IPS-NIHi11 (cell line): ENCODE measurements at places on chromosomes 1 and 21.

DNA sequence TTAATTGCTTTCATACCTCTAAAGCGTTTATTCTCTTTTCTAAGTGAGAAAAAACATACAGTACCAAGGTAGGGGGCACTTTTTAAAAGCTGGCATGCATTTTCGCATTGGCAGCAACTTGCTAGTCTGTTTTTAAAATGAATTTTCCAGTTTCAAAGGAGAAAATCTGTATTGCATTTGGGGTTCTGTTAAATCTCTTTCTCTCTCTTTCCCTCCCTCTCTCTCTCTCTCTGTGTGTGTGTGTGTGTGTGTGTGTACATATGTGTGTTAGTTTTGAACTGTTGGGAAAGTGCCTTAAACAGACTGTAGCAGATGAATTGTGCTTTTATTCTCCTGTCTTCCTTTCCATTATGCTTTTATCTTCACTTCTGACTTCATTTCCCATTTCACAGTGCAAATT, 7.3 kb downstream of the NIBAN1 start:
- DNase-seq: no peak

GRCh38 chr1:53945183-53945432, 391 bp downstream of the IFT25 start:
- no peak for DNase-seq

GRCh38 chr1:70033266-70033873, 172.0 kb downstream of the LRRC40 start:
- no peak for DNase-seq

DNA sequence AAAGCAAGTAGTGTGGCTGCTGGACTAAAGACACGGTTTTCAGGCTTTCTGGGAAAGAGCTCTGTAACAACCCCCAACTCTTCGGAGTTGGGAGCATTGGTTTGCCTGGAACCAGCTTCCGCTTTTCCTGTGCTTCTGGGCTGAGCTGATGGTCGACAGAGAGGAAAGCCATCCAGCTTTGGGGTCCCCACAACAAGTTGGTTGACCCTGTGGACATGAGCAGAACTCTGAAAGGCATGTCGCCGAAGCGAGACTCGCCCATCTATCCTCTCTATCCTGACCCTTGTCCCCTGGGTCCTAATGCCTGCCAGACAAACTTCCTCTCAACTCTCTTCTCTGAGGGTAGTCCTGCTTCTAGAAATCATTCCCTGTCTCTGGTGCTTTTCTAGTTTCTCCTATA, 31.9 kb upstream of the FCGR2A start:
- no peak for DNase-seq

GRCh38 chr1:5370311-5370710, 621.9 kb downstream of the NPHP4 start:
- DNase-seq: no peak

GRCh38 chr1:237139732-237140131, 97.7 kb downstream of the RYR2 start:
- no peak for DNase-seq

DNA sequence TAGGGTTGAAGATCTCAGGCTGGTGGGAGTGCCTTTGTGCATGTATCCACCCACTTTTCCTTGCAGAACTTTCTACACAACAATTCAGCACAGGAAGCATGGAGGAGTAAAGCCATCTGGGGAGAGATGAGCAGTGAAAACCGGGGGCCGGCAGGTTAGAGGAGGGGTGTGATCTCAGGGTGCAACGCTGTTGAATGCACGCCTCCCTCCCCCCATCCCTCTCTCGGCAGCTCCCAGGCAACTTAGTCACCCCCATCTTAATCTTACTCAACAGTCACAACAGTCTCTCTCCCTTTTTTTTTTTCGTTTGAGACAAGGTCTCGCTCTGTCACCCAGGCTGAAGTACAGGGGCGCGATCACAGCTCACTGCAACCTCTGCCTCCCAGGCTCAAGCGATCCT, 16.6 kb upstream of the ABCG1 start:
- DNase-seq: no peak

DNA sequence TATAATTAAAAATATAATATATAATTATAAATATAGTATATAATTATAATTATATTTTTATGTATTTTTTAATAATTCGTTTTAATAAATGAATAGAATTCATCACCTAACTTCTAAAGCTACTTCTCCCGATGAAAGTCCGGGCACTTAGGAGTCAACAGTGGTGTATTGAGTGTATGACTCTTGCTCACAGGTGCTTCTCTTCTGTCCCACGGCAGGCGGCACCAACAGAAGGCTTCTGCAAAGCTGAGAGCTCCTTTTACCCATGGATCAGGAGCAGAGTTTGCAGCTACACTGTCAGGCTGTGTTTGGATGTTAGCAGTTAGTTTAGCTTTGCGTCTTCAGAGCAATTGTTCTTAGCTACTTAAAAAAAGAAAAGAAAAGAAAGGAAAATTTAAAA, 122.4 kb downstream of the LIPI start:
- no peak for DNase-seq

DNA sequence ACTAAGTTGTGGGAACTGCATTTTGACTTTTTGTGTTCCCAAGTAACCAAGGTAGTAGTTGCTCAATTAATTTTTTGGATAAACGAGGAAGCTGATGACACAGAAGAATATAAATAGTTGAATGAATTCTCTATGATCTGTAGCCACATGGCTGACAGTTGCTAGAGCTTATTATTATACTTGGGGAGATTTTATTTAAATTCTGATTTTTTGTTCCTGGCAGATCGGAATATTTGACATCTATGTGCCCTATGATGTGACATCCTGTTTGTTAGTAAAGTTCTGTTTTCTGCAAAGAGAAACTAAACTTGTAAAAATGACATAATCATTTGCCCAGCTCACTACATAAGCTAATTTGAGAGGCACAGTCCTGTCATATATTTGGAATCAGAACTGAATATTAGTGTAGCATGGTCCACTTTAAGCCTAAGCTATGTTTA, 9.7 kb upstream of the LYST start:
- no peak for DNase-seq

DNA sequence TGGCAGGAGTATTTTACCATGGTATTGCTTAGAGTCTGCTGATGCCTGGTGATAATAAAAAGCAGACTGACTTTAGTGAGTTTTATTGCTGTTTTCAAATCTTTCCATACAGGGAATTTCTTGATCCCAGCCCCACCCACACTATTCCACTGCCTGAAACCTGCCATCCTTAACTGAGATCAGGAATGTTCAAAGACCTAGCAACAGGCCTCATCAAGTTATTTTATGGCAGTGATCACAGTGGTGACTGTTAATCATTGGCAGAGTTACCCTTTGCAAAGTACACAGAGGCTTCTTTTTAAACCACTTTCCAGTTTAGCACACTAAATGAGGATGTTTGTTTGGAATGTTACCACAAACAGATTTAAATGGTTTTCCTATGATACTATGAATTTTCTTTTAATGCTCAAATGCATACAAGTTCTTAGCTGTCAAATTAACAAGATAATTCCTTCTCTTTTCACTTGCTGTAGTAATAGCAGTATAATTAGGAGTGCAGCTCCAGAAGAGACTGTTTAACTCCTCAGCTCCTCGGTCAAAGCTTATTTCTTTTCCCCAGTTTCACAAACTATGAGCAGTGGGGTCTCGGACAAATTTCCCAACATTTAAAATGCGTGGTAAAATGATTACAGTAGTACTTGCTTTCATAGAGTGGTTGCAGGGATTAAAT, 69.9 kb upstream of the USP25 start:
- no peak for DNase-seq

DNA sequence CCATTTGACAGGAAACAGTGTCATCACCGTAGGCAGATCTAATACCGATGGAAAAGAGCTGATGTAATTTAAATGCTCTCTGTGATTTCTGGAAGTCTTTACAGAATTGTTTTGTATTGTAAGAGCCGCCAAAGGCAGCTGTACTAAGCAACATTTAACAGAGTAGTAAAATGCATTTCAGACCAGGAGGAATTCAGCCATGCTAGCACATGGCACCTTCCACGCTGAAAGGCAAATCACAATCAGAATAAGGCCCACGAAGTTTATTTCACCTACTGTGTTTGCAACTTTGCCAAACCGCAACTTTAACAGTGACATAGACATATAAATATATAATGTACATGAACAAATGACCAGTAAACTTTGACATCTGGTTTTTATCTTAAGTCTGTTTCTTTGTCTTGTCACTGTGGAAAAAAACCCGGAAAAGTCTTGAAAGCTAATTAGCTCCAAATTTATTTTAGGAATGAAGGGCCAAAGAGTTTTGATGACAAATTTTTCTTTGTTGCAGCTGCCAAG, 26.1 kb upstream of the DISC1 start:
- no peak for DNase-seq

DNA sequence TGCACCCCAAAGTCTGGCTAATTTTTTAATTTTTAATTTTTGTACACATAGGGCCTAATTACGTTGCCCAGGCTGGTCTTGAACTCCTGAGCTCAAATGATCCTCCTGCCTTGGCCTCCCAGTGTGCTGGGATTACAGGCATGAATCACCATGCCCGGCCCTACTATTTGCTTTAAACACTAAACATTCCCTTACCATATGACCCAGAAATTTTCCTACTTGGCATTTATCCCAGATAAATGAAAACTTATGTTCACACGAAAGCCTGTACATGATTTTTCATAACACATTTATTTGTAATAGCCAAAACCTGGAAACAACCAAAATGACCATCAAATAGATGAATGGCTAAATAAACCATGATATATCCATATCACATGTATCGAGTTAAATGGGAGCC, 35.8 kb downstream of the NDUFS5 start:
- DNase-seq: no peak

DNA sequence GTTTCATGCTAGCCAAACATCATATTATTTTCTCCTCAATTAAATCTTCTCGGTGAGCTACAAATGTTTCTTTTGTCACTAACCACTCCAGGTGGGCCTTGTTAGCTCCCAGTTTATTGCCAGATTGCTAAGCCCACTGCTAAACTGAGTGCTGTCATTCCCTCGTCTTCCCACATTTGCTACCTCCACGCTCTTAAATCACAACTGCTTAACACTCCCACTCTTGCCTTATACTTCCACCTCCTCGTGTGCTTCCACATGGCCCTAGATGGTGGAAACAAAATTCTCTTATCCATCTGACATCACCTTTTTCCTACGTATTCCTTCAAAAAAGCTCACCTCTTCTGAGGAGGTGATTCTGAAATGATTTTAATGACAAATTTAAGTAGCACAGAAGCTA, 34.6 kb upstream of the AKT3 start:
- no peak for DNase-seq

DNA sequence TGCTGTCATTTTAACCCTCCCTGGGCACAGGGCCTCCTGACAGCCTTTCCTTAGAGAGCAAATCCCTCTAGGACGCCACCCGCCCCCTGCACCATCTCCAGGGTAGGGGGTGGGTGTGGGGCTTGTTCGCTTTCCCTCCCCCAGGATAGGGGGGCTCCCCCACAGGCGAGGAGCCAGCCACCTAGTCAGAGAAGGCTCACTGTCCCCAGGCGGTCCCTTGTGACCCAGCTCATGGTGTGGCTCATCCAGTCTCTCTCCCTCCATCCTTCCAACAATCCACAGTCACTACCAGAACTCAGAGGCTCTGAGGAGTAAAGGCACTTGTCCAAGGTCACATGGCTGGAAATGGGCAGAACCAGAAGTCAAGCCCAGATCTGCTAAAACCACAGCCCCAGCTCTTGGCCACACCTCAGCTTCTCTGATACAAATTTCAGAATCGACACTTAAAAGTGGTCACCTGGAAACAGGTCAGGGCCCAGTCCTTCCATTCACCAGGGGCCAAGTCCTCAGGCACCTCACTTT, 89.8 kb downstream of the MRPL37 start:
- DNase-seq: no peak

GRCh38 chr1:115307661-115308060, 30.4 kb downstream of the NGF start:
- no peak for DNase-seq

GRCh38 chr1:184888505-184888904, 85.8 kb downstream of the NIBAN1 start:
- DNase-seq: no peak

GRCh38 chr1:154533952-154534844, 24.3 kb downstream of the UBE2Q1 start:
- peak; percentile 85 for DNase-seq

GRCh38 chr1:204059970-204060369, 12.9 kb upstream of the SOX13 start:
- DNase-seq: no peak

- no peak for DNase-seq
Observed at GRCh38 chr21:42758721-42759593, 105.5 kb downstream of the PDE9A start.

- no peak for DNase-seq
Observed at GRCh38 chr1:53120659-53121058, 21.8 kb downstream of the SLC1A7 start.

DNA sequence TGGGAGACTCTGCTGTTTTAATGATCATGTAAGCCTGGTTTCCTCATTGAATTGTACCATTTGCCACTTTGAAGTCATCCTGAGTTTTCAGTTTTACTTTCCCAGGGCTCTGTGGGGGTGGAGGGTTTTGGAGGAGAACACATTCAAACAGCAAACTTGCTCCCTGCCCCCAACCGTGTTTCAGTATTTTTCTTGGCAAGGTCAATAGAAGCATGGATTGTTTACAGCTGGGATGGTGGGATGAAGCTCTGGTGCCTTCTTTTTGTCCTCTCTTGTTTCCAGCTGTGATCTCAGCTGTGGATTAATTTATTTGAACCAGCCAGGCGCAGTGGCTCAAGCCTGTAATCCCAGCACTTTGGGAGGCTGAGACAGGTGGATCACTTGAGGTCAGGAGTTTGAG, 54.3 kb upstream of the SERBP1 start:
- no peak for DNase-seq

GRCh38 chr1:111369645-111370044, 57.9 kb downstream of the OVGP1 start:
- no peak for DNase-seq

DNA sequence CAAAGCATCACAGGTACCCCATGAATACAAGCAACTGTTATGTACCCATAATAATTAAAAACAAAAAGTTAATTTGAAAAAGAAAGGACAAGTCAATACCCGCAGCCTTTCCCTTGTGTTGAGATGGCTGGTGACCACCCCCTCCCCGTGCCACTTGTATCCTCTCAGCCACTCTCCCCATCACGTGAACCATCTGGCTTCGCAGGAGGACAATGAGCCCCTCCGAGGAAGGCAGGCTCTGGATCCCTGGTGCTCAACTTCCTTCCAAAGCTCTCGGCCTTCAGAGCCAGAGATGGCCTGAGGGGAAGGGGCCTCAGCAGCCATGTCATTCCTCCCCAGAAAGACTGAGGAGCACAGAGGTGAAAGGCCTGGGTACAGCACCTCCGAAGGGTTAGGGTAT, 120.4 kb upstream of the RAB4A start:
- DNase-seq: no peak

- DNase-seq: no peak
Observed at GRCh38 chr1:9340864-9341263, 48.2 kb downstream of the SPSB1 start.

DNA sequence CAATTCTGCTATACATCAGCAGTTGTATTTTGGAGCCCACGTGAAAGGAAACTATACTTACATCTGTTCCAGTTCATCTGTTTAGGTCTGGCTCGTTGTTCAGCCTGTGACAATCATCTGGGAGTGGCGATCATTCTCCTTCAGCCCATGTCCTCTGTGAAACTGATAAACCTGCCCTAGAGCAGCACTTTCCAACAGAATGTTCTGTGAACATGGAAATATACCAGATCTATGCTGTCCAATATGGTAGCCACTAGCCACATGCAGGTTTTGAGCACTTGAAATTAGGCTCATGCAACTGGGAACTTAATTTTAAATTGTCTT, 24.5 kb upstream of the COQ8A start:
- DNase-seq: no peak
